Activated T-helper 1 cell treated with anti-CD3 and anti-CD28 coated beads, Interleukin-2, amount 50 U/mL, for 16 hours (primary cell): ENCODE measurements at places on chromosomes 5 and 9.

DNA sequence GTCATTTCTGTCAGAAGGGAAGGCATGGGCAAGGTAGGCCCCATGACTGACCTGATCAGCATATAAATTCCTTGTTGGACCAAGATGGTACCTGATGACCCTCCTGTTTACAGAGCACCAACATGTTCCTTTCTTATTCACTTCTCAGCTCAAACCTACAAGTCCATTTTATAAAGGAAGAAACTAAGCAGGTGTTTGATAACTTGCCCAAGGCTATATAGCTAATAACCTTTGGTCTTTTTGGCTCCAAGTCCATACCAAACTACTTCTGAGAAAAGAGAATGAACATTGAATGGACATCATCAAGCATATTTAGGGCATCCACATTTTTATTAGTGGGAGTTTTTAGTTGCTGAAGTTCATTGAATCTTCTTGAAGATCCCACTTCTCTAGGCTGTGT, 125.2 kb downstream of the GALNT10 start:
- no peak for DNase-seq

DNA sequence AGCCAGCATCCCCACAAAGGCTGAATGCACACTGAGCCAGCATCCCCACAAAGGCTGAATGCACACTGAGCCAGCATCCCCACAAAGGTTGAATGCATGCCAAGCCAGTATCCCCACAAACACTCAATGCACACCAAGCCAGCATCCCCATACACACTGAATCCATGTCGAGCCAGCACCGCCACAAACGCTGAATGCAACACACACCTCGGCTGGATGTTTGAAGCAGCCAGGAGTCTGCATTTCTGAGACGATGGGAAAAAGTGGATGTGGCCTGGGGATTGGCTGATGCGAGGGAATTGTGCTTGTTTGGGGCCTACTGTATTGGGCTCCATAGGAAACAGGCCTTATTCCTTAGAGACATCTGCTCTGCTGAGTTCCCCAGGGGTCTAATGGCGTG, 30.9 kb upstream of the CEP72 start:
- no peak for DNase-seq

GRCh38 chr5:156124708-156125107, 202.3 kb upstream of the SGCD start:
- DNase-seq = no peak

- DNase-seq = no peak
Measured at GRCh38 chr9:15867334-15867733, 314.5 kb downstream of the CCDC171 start.

GRCh38 chr5:135993880-135994636, 34.7 kb upstream of the TGFBI start:
- DNase-seq = no peak

DNA sequence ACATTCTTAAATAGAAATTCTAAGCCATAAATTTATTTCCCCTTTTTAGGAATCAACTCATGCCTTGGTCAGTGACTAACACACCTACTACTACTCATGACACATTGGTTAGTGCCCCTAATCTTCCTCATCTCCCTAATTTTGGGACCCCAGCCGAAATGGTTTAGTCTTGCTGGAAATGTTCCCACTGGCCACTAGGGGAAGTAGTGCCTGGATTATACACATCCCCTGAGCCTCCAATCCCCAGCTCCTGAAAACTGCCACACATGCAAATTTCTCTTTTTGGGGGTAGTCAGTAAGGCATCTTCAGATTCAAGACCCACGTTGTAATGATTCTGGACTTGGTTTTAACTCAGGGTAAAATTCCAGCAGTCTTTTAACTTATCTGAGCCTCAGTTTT, 79.8 kb downstream of the HSD17B3 start:
- no peak for DNase-seq

- DNase-seq = no peak
Measured at GRCh38 chr9:28389411-28389810, 816.1 kb upstream of the C9orf72 start.

DNA sequence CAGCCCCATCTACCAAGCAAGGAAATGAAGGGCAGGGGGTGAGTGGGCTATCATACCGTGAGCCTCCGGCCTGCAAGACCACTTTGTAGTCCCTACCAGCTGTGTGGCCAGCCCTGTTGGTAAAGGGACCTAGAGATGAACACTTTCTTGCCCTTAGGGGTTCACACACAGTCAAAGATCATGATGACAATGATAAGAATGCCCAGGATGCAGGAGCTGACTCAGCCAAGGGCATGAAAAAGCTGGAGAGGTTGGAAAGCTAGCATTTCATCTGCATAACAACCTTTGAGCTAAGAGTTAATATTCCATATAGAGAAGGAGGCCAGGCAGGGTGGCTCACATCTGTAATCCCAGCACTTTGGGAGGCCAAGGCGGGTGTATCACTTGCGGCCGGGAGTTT, 19.2 kb upstream of the FGFR4 start:
- no peak for DNase-seq

DNA sequence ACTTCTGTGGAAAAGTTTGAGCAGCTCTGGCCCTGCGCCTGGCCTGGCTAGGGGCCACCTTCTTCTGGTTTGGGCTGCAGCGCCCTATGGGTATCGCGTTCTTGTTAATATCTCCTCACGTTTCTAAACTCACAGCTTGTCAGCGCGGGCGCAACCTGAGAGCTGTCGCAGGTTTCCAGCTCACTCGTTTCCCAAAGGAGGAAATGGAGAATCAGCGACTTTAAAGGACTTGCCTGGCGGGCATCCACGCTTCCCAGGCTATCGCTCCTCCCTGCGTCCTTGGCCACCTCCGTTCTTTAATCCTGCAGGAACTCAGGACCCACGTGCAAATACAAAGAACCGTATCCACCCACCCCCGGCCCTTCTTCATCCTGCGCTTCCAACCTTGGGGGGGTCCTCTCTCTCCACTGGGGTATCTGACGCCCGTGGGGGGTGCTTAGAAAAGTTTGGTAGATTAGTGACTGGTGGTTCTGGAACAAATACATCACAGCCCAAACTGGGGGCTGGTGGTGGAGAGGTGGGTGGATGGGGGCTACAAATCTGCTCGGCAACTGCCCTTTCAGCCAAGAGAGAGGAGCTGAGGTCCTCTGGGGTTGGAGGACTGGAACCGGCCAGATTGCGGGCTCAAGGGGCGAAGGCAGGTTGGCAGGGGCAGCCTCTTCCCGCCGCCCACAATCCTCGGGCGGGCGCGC, 578 bp upstream of the PSAT1 start:
- DNase-seq = no peak

DNA sequence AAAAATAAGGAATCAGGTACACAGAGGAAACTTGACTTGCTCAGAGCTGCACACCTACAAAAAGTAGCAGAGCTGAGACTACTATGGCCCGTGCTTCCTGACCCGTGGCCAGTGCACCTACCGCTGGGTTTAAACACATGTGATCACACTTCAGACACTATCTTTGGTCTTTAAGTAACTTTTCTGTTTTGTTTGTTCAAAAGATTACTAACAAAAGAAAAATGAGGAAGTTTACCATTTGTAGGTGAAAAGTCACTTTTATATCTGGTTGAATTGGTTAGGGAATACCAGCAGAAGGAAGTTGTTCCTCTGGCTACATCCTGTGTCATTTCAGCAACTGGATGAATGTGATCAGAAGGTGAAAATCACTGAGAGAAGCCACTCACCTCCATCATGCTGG, 6.5 kb upstream of the SYK start:
- no peak for DNase-seq

- no peak for DNase-seq
Measured at GRCh38 chr9:21324047-21324446, 11.2 kb downstream of the KLHL9 start.

GRCh38 chr5:10530601-10531320, 33.1 kb upstream of the ANKRD33B start:
- DNase-seq = no peak
